ENCODE measurements at places on chromosomes 6 and 20.

- DNase-seq, result no peak
These were observed 212.9 kb downstream of the QKI start for GRCh38 chr6:163627274-163628062.

GRCh38 chr20:46349742-46350056 lies 41.4 kb upstream of the CDH22 start:
- DNase-seq, result no peak

DNA sequence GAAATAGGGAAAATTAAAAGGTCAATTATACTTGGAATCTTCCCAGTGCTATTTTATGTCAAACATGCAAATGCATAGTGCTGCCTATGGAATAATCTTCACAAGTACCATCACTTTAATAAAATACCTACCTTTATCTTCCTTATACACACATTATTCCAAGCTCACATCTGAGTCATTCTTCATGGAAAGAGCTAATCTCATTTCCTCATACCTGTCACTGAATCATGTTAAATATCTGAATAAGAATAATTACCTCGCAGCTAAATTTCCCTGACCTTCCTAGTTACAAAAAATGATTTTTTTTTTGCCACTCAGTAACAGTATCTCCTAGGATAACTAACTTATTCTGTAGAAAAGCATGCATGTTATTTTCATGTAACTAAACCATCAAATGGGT lies 661.4 kb upstream of the HS3ST5 start:
- DNase-seq, result no peak

- no peak for DNase-seq
These were observed 95.9 kb upstream of the PMEPA1 start for GRCh38 chr20:57805747-57806146.
